ENCODE measurements at places on chromosomes 6 and 20.

DNA sequence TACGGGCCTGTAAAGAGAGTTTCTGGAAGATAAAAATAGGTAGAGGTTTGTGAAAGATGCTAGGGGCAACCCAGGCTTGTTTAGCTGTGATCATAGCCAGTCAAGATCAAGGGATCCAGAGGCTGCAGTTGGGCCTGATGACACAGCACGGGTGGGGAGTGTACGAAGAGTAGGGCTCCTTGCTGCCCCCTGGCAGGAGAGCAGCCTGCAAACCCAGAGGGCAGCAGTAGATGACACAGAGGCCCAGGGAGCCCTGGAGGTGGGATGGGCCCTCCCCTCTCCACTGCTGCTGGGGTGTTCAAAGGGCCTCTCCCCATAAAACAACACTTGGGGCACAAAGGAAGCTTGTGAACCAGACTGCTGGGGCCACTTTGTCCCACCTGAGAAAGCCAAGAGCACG lies 47.2 kb downstream of the VEGFA start:
- DNase-seq, result no peak

DNA sequence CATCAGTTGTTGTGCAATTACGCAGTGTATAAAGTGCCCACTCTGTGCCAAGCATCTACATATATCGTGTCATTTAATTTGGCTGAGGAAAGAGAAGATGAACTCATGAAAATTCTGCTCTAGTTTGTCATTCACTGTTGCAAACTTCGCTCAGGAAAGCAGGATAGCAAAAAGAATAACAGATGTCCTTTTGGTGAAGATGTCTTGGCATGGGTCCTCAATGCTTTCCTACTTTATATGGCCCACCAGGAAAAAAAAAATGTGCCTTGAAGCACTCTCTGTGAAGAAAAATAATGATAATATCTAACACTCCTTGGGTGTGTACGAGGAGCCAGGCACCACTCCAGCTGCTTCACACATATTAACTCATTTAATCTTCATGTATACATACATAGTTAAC lies 5.6 kb upstream of the PHACTR1 start:
- DNase-seq, result no peak

- no peak for DNase-seq
Measured at GRCh38 chr6:160076009-160076408, 45.6 kb upstream of the SLC22A1 start.

GRCh38 chr6:119483908-119484307 lies 134.3 kb upstream of the MAN1A1 start:
- DNase-seq, result no peak

- no peak for DNase-seq
Measured at GRCh38 chr20:18738055-18738454, 75.5 kb upstream of the SCP2D1 start.

- DNase-seq, result no peak
Measured at GRCh38 chr6:40807484-40807883, 220.3 kb upstream of the LRFN2 start.

DNA sequence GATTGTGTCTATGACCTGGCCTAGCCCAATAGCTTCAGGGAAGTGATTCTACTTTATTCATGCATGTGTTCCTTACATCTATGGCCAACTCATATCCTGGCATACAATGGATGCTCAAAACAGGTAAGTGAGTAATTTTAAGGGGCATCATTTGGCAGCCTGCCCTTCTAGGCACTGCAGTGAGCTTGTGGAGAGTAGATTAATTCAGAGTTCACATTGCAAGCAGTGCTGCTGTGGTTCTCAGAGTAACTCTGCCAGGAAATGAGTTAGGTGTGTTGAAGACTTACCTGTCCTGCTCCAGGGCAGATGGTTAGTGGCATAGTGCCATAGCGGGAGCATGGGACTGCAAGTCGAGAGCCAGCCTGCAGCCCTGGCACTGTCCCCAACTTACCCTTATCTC lies 158.0 kb downstream of the SCP2D1 start:
- no peak for DNase-seq

DNA sequence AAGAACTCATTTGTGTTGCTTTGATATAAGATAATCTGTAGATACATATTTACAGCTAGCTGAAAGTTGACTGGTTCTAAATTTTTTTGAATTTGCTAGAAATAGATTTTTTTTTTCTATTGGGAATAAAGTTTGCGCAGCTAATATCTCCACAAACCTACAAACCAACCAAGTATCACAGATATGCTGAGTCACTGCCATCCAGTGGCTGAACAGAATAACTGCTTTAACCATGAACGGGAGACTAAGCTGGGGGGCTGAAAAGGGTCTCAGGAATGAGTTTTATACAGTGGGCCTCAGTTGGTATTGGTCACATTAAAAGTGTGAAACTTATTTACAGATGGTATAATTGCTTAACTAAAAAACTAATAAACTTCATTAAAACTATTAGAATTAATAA lies 326.7 kb upstream of the CNR1 start:
- no peak for DNase-seq

GRCh38 chr20:6940048-6940447 lies 172.6 kb downstream of the BMP2 start:
- no peak for DNase-seq

DNA sequence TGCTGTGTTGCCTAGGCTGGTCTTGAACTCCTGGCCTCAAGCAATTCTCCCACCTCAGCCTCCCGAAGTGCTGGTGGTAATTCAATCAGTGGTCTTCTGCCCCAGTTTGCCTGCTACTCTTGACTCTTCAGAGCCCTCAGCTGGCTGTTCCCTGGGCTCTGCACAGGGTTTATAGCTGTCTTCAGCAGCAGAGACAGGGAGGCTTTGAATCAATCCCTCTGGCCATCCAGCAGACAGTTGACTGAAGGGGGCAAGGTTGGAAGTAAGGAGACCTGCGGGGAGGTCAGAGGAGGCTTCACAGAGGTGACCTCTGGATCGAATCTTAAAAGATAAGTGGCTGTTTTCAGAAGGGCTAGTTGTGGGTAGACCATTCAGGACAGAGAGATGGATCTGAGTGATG lies 26.0 kb upstream of the KIF3B start:
- DNase-seq, result no peak

- DNase-seq, result no peak
Measured at GRCh38 chr6:91534614-91535013, 947.7 kb upstream of the MAP3K7 start.

DNA sequence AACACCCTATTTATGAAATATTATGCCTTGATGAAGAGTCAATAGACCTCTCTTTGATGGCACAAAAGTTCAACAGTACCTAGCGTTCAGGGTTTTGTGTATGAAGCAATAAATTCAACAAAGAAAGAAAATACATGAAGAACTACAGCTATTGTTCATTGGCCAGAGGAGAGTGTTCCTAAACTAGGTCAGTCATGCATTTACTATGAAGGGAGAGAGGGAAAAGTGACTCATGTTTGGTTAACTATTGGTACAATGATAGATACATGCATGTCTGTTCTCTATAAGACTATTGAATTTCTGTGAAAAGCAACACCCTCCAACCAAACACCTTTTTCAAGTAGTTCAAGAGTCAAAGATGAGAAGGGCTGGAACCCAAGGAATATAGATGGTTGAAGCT lies 50.7 kb downstream of the CLIC5 start:
- no peak for DNase-seq

DNA sequence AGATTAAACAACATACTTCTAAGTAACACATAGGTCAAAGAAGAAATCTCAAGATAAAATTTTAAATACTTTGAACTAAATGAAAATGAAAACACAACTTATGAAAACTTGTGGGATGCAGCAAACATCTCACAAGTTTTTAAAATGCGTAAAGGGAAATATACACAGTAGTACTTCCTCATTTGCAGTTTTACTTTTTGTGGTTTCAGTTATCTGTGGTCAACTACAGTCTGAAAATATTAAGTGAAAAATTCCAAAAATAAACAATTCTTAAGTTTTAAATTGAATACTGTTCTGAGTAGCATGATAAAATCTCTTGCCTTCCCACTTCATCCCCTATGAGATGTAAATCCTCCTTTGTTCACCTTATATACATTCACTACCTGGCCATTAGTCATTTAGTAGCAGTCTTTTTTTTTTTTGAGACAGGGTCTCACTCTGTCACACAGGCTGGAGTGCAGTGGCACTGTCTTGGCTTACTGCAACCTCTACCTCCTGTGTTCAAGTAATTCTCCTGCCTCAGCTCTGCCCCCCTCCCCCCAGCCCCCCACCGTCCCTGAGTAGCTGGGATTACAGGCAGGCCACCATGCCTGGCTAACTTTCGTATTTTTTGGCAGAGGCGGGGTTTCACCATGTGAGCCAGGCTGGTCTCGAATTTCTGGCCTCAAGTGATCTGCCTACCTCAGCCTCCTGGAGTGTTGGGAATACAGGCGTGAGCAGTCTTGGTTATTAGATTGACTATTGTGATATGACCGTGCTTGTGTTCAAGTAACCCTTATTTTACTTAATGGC lies 154.6 kb upstream of the AHI1 start:
- no peak for DNase-seq

DNA sequence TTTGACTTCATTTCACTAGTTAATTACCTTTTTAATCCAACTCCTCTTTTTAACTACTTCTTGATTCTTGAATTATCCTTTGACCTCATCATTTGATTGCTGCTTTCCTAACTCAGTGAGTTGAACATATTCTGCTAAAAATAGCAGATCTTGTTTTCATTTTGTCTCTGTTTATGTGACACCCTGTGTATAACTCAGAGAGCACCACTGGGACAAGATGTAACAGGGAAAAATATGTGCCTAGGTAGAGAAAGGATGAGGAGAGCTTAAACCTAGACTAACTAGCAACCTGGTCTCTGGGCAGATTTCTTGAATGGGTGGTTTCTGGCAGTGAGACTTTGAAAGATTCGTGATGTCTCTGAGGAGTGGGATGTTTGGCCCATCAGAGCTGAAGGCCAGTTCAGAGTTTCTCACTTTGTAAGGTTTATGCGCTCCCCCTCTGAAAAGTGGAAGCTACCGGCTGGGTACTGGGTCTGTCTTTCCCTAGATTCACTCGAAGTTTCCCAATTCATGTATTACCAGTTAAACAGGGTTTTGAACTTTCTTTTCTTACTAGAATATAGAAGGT lies 61.8 kb downstream of the TPD52L1 start:
- DNase-seq, result no peak

DNA sequence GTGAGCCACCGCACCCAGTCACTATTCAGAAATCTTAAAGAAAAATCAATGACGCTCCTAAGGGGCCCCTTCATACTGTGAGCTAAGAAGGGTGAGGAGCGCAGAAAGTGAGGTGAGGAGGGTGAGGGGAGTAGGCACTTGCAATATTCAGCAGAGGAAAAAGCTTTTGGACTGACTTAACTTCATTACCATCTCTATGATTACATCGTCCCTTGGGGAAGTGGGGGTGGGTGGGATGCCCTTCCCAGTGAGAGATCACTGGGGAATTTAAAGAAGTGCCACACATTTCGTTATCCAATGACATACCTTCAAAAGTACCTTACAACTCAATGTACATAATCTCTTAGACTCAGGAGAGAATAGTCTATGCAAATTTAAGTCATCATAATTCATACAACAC lies 46.5 kb downstream of the SMLR1 start:
- no peak for DNase-seq

GRCh38 chr6:5190507-5190906 lies 70.2 kb downstream of the LYRM4 start:
- DNase-seq, result no peak

- no peak for DNase-seq
Measured at GRCh38 chr20:19009081-19009688, 195.6 kb downstream of the SCP2D1 start.

- DNase-seq, result no peak
Measured at GRCh38 chr6:170011204-170012036, 260.0 kb downstream of the ERMARD start.

GRCh38 chr6:163259689-163260088 lies 154.8 kb upstream of the QKI start:
- no peak for DNase-seq

DNA sequence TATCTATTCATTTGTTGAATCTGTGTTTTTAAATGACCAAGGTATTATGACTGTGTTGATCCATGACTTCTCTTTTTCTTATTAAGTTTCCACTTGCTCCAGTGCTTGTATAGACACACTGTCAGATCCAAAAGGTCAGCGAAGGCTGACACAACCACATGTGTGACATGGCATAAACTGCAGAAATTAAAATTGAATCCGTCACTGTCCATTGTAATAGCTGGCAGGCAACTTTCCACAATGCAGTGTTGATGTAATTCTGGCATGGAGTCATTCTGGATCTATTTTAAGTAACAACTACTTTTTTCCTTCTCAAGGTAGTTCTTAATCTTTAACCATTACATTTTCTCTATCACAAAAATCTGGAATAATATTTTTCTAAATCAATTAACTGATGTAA lies 145.3 kb downstream of the AIG1 start:
- DNase-seq, result no peak

DNA sequence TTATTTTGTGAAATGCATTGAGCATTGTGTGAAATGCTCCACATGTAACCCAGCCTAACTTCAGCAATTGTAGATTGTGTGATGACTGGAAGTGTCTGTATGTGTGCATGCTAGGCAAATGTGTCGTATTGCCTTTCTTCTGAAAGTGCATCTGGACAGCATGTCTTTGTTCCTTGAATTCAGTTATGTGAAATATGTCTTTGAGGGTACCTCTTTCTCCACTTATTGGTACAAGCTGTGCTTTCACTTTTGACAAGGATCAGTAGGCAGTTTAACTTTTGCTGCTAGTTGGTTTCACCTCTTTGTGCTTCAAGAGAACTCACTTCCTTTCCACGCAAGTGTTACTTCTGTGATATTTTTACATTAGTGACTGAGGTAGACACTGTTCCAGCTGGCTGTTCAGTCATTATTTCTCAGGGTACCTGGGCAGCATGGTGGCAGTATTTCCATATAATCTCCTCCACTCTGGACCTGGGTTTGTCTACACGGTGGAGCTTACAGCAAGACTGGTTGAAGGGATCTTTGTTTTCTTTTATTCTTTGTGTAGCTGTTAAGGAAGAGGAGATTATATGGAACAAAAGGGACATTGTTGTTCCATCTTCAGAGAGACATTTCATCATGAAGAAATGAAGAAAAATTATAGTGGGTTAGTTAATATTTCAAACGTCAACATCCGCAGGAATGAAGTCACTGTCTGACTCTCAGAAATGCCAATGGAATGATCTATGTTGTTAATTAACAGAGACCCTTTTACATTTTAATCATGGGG lies 175.4 kb downstream of the UTRN start:
- DNase-seq, result no peak

- DNase-seq, result no peak
Measured at GRCh38 chr6:149439626-149440025, 39.6 kb downstream of the SUMO4 start.

DNA sequence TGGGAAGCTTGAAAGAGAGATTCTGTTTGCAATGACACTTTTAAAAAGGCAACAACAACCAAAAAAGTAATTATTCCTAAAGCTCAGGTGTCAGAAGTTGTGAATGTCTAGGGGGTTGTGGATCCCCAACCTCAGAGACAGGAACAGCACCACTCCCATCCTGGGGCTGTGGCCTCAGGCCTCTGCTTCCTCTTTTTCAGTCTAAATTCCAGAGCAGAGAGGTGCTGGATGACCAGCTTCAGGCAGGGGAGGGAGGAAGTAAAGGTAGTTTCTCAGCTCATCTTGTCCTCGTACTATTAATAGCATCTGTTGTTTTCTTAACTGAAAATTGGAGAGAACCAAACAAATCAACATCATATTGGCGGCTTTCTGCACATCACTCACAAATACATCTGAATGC lies 8.3 kb downstream of the NT5E start:
- DNase-seq, result no peak
